ENCODE measurements at places on chromosomes 11 and 22.

DNA sequence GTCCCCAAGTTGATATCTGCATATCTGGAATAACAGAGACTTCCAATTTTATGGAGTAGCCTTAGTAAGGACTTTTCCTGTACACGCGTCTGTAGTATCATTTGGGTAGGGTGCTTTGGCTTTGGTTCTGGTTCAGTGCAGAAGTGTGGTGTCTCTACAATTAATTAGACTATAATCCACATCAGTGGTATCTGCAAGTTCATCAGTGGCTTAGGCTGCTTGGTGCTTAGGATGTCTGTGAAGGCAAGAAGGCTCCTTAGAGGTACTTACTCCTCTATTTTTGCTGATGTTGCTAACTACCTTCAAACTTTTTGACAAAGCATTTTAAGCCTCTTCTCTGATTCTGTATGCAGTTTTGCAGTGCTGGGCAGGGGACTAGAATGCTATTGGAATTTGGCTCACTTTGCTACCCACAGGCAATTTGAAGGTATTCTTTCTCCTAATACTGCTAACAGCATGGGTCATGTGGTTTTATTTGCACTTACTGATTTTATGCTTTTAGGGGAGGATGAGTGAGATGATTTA, 49.4 kb downstream of the KCNQ1OT1 start:
- no peak for DNase-seq

- no peak for DNase-seq
These were observed 7.0 kb upstream of the CABP2 start for GRCh38 chr11:67530282-67530592.

GRCh38 chr11:100730266-100730665, 43.2 kb downstream of the ARHGAP42 start:
- DNase-seq, result no peak

- DNase-seq, result no peak
These were observed 53.9 kb upstream of the RCE1 start for GRCh38 chr11:66789097-66789890.

GRCh38 chr11:12175694-12176241, 65.4 kb downstream of the MICAL2 start:
- no peak for DNase-seq

DNA sequence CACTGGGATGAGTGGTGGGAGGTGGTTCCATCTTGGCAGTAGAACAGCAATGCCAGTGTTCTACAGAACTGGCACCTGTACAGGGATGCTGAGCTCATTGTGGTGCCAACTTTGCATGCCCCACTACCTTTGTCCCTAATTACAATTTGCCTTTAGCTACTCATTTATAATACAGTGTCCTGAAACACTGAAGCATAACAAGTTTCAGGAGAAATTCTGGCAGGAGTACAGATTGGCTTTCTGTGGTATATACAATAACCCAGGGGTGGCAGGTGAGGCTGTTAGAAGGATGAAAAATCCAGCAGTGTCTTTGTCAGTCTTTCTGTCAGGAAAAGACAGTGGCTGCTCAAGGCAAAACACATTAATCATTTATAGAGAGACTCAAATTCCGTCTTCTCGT, 240.3 kb downstream of the FAM76B start:
- DNase-seq, result no peak

DNA sequence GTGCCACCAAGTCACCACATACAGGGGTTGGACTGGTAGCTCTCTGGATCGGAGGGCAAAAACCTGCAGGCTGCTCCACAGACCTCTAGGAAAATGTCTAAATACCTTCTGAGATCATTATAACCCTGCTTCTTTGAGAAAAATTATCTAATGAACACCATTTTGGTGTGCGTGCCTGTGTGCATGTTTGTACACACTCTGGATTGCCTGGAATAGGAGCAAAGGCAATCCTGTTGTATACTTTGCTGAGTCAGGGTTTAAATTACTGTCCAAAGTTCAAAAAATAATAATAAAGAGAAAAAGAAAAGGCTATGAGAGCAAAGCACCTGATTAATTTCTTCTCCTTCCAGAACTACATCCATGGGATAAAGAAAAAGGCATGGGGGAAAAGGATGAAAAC, 11.0 kb downstream of the JAML start:
- DNase-seq, result no peak

DNA sequence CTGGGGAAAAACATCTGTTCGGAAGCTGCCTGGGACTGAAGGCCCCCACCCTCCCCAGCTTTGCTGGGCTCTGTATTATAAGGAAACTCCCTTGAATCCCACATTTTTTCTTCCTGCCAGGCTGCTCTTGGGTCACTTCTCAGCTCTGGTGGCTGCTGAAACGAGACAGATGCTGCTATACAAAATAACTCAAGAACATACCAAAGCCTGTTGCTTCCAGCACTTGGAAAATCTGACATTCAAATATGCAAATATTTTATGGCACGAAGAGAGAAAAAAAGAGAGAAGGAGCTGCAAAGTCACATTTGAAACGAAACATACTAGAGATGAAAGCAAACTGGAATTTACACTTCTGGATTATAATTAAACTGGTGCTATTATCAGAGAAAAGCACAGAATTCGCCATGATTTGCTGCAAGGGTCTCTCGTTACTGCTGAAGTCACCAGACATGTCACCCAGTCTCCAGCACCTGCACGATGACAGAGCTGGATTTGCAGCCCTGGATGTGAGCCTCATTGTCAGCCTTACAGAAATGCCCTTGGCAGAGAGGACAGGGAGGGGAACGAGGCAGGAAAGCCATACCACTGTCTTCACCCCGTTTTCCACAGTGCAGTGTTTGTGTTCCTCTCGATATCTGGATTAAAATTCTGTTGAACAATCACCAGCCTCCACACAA, 47.9 kb upstream of the IGSF9B start:
- DNase-seq, result no peak

DNA sequence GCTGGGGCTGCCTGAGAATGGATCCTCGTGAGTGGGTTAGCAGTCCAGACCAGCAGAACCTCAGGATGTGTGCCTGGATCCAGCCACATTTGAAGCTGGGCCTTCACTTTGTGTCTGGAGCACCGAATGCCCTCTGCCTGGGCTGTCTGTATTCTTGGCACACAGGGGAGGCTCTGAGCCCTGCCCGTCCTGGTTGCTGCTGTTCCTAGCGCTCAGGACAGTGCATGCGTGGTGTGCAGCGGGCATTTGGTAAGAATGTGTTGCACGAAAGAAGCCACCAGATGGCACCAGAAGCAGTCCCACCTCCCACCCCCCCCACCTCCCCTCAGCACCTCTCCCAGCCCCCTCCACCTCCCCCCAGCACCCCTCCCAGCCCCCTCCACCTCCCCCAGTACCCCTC, 4.1 kb upstream of the MAPK11 start:
- DNase-seq, result peak; percentile 34

DNA sequence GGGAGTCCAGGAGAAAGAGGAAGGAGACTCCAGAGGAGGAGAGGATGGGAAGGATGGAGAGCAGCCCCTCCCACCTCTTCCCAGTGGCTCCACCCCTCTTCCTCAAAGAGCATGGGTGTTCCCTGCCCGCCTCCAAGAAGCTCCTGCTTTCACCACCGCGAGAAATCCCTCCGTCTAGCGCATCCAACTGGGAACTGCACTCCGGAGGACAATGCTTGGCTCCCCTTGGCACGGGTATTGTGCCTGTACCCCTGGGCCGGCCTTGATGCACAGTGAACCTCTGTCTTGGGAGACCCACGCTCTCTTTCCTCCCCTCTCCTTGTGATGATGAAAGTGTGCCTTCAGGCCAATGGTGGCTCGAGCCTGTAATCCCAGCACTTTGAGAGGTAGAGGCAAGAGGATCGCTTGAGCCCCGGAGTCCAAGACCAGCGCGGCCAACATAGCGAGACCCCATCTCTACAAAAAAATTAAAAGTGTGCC, 14.9 kb upstream of the ADA2 start:
- DNase-seq, result no peak

GRCh38 chr11:75872887-75873416, 57.9 kb downstream of the UVRAG start:
- no peak for DNase-seq

DNA sequence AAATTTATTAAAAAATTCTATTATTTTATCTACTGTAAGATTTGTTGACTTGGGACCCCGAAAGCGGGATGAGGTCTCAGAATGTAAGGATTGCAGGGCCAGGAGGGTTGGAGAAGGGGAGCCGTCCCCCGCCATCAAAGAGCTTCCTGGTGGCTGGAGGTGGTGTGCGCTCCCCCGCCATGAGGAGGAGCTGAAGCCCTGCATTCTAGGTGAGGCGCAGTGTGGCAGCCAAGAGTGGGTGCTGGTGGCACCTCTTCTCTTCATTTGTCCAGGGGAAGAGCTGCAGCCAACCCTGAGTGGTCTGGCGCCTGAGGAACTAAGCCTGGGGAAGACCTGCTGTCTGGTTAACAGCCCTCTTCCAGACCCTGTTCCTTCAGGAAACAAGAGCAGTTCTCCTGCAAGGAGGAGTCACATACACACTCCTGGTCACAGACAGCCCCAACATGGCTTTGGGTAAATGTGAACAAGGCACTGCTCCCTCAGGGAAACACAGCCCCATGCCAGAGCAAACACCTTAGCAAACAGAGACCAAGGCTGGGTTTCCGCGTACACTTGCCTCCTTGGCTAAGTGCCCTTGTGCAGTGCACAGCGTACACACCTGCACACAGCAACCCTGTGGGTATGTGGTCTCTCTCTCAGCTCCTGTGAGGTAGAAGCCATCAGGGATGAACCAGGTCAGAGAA, 17.3 kb downstream of the RTN4RL2 start:
- DNase-seq, result no peak

- DNase-seq, result no peak
These were observed 844.3 kb upstream of the TENM4 start for GRCh38 chr11:80284946-80285785.

DNA sequence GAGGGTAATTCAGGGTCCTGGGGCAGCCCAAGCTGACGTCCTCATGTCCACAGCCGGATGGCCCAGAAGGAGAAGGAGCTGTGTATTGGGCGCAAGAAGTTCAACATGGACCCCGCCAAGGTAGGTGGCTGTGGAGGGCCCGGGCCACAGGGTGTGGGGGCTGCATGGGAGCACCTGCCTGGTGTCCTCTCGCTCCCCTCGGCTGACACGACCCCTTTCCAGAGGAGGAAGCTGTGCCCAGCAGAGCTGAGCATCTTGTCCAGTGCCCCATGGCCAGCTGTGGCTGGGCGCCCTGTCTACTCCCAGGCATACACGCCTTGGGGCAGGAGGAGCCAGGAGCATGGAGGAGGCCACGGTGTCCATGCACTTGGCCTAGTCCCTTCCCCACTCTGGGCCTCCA, 13.6 kb downstream of the CYTH4 start:
- DNase-seq, result no peak

DNA sequence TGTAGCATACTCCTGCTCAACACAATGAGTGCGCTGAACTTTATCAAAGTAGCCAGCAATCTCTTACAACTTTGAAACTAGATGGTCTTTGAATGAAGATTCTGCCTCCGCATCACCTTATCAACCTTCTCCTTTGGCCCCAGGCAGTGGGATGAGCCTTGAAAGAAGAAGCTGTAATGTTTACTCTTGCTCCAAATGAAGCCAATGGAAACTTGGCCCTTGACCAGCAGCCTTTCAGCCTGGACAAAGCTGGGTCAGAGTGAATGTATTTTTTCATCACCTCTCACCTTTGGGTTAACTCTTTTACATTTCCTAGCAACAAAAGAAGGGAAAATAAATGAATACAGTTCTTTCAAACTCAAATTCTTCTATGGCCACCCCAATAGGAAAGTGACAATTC, 359.1 kb downstream of the KCNA4 start:
- no peak for DNase-seq

DNA sequence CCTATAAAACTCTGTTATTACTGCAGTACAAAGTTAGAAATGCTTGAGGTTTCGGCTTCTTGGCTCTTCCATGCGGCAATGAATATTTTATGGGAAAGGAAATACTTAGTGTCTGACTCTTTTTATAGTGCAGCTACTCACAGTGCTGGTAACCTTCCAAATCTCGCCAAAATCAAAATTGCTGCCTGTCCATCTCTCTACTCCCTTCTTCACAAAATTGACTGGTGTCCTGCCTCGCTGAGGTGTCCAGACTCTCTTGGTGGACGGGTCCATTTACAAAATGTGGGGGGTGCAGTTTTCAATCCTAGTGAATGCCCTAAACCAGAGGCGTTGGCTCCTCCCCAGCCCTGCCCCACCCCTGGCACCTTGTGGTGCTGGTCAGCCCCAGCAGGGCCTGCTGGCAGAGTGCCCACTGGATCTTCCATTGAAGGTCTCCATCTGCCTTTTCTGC, 73.5 kb downstream of the ZBTB16 start:
- DNase-seq, result no peak

DNA sequence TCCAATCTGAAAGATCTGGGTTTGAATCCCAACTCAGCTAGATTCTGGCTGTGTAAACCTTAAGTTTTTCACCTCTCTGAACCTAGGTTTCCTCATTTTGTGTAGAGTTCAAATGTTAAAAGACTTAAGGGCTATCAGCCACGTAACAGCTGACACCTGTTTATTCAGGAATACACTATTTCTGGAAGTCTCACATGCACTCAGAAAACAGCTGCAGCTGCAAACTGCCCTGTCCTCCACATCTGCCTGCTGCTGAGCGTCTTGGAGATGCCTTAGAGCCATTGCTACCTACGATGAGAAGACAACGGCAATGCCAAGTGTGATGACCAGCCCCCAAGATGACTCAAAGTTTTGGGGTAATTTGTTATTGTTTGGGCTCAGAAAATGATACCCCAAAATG, 6.7 kb upstream of the TRIM44 start:
- DNase-seq, result no peak

DNA sequence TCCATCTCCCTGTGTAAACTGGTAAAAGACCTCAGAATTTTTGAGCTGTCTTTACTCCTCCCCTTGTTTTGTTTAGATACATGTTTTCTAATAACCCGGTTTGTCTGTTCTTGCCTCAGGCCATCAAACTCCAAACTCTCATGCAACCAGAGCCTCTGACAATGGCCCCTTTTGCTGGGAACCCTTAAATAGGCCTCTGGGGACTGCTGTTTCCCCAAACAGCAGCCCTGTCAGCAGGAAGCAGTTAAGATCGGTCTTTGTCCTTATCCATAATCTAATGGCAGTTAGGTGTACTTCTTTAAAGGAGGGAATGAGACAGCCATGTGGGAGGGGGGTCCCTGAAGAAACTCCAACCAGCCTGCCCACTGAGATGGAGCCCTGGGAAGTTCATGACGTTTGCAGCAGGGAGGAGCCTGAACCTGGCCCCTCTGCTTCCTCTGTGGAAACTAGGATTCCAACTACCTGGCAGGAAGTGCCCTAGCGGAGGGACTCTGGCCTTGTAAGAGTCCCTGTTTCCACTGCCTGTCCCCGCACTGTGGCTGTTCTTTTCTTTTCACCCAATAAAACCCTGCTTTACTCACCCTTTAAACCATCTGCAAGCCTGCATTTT, 1354.4 kb downstream of the LRRC4C start:
- DNase-seq, result no peak

- no peak for DNase-seq
These were observed 55.1 kb downstream of the CYTH4 start for GRCh38 chr22:37337204-37337943.

DNA sequence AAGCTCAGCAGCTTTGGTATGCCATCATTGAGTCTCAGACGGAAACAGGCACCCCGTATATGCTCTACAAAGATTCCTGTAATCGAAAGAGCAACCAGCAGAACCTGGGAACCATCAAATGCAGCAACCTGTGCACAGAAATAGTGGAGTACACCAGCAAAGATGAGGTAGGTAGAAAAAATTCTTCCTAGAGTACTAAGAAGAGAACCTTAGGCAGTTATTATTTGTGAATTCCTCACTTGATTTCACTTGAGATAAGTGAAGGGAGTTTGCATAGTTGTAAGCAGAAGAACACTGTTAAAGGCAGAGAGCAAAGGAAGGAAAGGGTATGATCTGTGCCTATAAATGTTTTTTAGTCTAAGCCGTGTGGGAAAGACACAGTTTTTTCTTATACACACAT, 28.6 kb downstream of the RRM1 start:
- no peak for DNase-seq

Measured in stimulated activated CD4-positive, alpha-beta T cell treated with anti-CD3 and anti-CD28 coated beads, Interleukin-12 subunit alpha, Interleukin-12 subunit beta, amount 100 ng/mL, for 4 hours (primary cell).